A549 treated with CORT108297 at 1 μM for 4 hours (cell line): ENCODE measurements at places on chromosomes 3 and 15. TPM values are rescaled to one million over a fixed set of nuclear protein-coding genes. Genes with fewer than 3 reads are reported as not detected.

C15orf61 gene
- 2.6 to 5.0 TPM (median 4.3 TPM) in 5 replicates for total RNA-seq

SH2D7 gene
- not detected in 5 replicates for total RNA-seq

MAGEF1 gene
- total RNA-seq, result 27.7 to 32.0 TPM (median 30.0 TPM) in 5 replicates

C2CD4B gene
- total RNA-seq, result 0.07 to 0.24 TPM (median 0.11 TPM) in 4 of 5 replicates, not detected in the other

CHL1 gene
- total RNA-seq, result not detected in 5 replicates

FRG2C gene
- 0.04 TPM in 1 of 5 replicates, not detected in the others for total RNA-seq

KY gene
- total RNA-seq, result 0.07 to 0.21 TPM (median 0.09 TPM) in 5 replicates

PSTPIP1 gene
- total RNA-seq, result 0.22 TPM in 1 of 5 replicates, not detected in the others

C3orf49 gene
- total RNA-seq, result not detected in 5 replicates

TMCO5A gene
- not detected in 5 replicates for total RNA-seq

LXN gene
- 62.1 to 76.2 TPM (median 69.2 TPM) in 5 replicates for total RNA-seq
